ENCODE measurements at places on chromosomes 2 and 18.
A peak's percentile ranks its signal among the peaks of the same experiment; 100 is the strongest.

DNA sequence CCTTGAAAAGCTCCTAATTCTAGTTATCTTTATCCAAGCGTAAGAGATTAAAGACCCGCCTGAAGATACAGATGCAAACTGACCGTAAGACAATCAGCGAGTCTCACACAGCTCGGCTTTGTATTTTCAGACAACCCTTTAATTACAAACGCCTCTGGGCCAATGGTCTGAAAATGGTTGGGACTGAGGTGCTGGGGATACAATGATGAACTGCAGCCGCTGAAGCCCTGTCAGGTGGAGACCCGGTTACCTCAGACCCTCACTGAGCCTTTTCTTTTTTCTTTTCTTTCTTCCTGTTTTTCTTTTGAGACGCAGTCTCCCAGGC is 715 bp upstream of the CFAP36 start:
- DNase-seq: no peak

DNA sequence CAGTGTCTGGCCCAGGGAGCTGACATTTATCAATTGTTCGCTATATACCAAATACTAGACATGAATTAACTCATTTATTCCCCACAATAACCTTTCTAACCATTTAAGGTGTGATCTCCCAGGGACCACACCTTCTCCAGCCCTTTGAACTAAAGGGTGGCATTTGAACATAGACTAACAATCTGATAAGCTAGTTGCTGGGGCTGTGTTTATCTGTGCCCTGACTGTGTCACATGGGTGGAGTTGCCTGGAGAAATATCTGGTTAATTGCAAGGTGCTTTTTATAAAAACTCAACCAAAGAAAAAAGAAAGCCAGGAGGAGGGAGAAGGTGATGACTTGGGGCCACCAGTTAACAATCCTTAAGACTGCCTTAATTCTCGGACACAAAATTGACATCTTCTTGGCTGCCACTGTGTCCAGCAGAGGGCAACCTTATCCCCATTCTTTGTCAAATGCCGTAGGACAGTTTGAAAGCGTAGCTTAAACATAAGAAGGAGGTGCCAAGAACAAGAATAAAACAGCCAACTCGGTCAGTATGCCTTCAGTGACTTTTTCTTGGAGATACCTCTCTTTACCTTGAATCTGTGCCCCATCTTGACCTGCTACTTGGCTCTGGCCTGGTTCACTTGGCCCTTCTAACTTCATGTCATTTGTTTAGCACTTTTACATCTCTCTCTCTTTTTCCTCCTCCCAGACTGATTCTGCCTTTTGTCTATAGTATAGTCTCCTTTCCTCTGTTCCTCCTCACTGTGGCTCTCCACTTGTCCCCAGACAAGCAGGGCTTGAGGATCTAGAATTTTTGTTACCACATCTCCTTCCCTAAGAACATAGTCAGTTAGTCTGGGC is 183.4 kb downstream of the MYO3B start:
- peak; percentile 13 for DNase-seq

GRCh38 chr18:79147014-79147413 is 77.8 kb downstream of the ATP9B start:
- DNase-seq: no peak

GRCh38 chr2:219455581-219455980 is 20.9 kb downstream of the SPEG start:
- DNase-seq: no peak

- DNase-seq: no peak
Observed at GRCh38 chr2:45747363-45747762, 95.9 kb downstream of the PRKCE start.

DNA sequence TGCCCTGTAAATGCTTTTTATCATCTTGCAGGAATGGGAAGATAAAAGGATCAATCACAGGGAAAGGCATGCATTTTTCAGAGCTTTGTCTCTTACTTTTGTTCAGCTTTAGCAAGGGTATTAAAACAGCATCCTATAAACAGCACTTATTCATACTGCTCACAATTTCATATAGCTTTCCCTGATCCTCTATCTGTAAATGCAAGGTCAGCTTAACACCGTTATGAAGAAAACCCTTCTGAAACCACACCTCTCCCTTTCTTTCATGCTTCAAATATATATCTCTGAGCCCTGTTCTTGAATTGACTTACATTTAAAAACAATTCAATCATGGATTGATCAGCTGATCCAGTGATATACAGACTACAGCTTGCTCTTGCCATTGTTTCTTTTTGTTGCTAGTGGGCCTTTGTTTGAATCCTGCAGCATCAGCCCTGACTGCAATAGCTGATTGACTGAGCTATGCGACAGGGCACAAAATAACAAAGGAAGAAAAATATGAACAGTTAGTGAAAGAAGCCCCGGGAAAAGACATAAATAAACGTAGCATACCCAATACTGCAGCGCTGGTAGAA is 795.5 kb upstream of the CDH2 start:
- DNase-seq: no peak

- no peak for DNase-seq
Observed at GRCh38 chr2:23709311-23709710, 217.6 kb downstream of the ATAD2B start.

GRCh38 chr2:159797543-159798375 is at the start of gene CD302:
Gene CD302 (minus strand): TSS chr2:159798208. CDS start chr2:159798198, 10 bp downstream.
- peak; percentile 83 for DNase-seq
